Activated T-helper 1 cell treated with anti-CD3 and anti-CD28 coated beads, Interleukin-2, amount 50 U/mL, for 16 hours (primary cell): ENCODE measurements at places on chromosomes 7 and 10.

DNA sequence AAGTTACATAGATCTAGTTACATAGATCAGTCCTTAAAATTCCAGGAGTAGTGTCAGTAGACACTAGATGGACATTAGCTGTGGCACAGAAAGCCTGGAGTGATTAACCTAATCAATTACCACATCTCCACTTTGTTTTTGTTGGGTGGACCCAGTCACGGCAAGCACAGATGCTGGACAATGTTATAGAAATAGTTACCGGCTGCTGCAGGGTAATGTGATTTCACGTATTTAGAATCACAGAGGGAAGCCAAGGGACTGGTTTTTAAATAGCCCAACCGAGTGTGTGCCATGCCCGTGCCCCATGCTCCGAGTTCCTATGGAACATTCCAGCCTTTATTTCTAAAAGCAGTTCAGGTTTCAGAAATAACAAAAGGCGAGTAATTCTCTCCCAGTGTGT lies 2.8 kb downstream of the LGI1 start:
- no peak for DNase-seq

DNA sequence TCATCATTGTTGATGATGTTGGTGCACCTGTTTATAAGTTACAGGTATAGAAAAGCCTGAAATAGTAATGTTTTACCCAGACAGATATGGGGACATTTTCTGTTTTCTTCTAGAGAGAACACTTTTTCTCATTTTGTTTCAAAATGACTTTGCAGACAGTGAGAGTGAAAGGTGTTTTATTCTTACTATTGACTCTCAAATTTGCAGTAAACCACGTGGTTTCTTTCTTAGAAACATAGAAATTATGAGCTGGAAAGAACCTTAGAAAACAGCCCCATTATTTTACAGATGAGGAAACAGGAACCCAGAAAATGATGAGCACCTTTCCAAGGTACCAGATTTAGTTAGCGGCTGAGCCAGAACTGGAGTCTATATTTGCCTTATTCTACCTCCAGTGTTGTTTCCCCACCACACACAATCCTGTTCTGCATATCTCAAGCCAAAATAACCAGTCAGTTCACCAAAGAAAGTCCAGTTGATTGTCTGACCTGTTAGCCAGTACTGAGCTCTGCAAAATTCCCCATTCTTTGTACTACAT lies 138.9 kb upstream of the AHR start:
- DNase-seq, result no peak

DNA sequence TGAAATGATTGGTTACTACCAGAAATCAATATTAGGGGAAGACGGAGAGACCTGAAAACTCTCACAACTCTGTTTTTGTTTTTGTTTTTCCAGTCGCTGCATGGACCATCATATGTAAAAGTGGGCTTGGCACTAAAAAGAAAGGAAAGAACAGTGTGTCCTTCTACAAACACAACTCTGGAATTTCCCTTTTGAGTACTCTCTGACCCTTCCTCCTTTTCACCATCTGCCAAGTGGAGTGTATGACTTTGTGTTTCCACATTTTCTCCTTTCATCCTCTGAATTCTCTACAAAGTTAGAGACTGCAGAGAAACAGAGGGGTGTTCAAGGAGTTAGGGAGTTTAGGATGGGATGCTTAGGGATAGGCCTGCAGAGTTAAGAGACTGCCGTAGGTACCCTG lies 92.0 kb downstream of the MDFIC start:
- no peak for DNase-seq

GRCh38 chr7:115782696-115783490 lies 247.7 kb downstream of the TFEC start:
- no peak for DNase-seq

DNA sequence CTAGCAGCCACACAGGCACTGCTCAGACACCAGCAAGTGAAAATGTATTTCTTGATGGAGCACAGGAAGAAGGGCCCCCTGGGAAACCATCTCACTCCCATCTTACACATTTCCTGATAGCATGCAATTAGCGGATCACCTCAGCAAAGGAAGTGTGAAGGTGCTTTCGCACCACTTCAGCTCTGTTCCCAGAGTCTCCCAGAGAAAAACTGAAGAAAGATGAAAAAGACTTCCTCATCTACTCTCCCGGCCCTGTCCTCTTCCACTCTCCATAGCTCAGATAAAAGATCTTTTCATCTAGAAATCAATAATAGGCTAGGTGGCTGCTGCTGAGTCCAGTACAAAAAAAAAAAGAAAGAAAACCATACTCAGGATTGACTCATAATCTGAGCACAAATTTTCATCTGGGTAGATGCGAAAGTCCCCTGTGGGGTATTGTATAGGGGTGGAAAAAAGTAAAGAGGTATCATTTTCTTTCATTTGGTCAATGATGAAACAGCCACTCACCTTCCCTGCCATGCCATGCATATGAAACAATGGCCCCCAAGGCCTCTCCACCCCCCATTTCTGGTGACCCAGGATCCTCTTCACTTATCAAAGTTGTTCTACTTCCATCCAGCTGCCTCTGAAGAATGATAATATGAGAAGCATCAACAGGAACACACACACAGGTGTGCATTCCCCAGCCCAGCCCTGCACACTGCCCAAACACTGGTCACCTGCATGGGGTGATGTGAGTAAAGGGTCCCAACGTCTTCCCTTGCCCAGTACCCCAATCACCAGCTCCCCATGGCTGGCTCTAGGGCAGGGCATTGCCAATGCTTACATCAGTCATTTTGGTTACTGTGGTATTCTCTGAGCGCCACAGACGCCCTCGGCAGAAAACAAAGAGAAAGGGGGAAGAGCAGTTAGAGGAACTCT lies 48.8 kb upstream of the DGKI start:
- no peak for DNase-seq

- DNase-seq, result no peak
Measured at GRCh38 chr7:77674878-77675277, 21.4 kb upstream of the RSBN1L start.

DNA sequence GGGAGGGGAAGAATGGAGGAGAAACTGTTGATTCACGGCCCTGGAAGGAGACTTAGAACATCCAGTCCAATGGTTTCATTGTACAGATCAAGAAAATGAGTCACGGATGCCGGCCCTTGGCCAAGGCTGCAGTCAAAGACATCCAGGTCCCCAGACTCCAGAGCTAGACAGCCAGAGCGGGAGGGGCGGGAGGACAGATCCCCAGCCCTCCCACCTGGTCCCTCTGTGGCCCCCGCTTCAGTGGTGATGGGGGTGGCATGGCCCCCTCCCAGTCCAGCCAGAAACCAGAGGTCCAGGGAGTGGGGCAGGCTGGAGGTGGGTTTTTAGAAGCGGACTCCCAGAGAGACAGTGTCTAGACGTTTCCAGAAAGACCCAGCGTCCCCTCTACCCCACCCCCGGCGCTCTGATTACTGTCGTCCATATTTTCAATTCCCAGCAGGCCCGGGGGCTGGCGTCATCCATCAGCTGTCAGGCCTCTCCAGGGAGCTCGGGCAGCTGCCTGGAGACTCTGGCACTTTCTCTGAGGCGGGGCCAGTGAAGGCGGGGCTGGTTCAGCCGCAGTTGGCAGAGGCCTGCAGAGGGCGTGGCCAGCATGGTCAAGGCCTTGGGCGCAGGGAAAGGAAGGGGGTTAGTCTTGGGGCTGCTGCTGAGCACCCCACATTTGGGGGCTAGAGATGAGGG lies 8.0 kb upstream of the HSPB1 start:
- DNase-seq, result no peak

- DNase-seq, result peak; percentile 68
Measured at GRCh38 chr7:151795168-151795811, 81.6 kb downstream of the PRKAG2 start.

GRCh38 chr7:23205909-23206767 lies 24.3 kb downstream of the NUP42 start:
- DNase-seq, result no peak

DNA sequence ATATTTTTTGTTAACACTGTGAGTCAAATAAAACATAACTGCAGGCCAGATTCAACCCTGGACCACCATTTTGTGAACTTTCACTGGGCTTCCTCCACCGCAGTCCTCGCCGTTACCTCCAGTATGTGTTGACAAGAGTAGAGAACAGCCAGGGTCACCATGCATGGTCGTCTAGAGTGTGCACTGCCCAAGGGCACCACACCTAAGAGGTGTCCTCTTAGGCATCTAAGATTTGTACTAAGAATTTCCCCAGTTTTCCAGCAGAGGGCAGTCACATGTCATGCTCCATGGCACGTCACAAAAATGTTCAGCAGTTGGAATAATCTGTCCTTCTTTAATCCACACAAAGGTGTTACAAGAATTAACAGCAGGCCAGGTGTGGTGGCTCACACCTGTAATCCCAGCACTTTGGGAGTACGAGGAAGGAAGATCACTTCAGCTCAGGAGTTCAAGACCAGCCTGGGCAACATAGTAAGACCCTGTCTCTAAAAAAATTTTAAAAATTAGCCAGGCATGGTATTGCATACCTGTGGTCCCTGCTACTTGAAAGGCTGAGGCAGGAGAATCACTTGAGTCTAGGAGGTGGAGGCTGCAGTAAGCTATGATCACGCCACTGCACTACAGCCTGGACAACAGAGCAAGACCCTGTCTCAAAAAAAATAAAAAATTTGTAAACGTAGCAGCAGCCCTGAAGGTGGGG lies 71.2 kb upstream of the FOXK1 start:
- DNase-seq, result peak; percentile 3

GRCh38 chr10:99551616-99552015 lies 18.9 kb downstream of the NKX2-3 start:
- no peak for DNase-seq

- DNase-seq, result no peak
Measured at GRCh38 chr7:5708271-5708670, 73.2 kb downstream of the RNF216 start.

GRCh38 chr7:100166970-100167911 lies 1.2 kb downstream of the GAL3ST4 start:
- no peak for DNase-seq

- no peak for DNase-seq
Measured at GRCh38 chr10:33132626-33133025, 174.6 kb upstream of the ITGB1 start.

DNA sequence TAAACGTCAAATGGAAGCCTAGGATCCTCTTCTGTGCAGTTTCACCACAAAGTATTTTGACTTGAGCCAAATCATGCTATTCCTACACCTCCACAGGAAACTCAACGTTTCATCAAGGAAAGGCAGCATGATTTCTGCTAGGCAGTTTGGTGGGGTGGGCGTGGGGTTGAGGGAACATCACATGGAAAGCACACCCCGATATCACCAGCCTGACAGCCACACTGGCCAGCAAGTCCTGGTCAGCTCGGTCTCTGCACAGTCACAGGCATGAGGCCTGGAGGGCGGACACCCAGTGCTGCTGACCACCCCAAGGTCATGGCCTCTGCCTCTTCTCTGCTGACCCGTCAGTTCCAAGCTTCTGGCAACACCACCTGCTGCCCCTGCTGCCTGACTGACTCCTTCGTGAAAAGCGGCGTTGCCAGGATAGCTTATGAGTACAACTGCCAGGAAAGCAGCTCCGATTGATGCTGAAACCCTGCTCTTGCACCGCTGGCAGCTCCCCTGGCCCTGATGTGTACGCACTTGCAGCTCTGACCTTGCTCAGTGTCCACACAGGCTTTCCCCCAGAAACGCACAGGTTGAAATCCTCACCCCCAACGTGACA lies 171.5 kb downstream of the DIP2C start:
- no peak for DNase-seq

DNA sequence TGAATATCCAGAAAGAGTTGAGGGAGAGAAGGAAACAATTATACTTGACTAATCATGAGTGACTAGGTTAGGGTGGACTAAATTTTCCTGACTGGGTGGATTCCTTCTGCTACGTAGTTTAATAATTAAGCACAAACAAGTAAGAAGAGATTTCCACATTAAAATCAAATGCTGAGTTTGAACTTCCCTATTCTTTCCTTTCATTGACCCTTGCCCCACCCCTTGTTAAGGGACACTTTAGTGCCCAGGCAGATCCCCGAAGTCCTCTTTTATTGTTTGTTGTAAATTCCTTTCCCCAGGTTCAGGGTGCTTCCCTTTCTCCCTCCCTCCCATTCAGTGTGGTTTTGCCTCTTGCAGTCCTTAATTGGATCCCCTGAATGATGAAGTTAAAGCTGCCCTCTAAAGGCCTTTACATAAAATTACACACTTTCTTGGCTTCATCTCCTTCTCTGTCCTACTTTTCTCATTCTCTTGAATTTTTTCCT lies 8.8 kb upstream of the SPAM1 start:
- DNase-seq, result no peak

DNA sequence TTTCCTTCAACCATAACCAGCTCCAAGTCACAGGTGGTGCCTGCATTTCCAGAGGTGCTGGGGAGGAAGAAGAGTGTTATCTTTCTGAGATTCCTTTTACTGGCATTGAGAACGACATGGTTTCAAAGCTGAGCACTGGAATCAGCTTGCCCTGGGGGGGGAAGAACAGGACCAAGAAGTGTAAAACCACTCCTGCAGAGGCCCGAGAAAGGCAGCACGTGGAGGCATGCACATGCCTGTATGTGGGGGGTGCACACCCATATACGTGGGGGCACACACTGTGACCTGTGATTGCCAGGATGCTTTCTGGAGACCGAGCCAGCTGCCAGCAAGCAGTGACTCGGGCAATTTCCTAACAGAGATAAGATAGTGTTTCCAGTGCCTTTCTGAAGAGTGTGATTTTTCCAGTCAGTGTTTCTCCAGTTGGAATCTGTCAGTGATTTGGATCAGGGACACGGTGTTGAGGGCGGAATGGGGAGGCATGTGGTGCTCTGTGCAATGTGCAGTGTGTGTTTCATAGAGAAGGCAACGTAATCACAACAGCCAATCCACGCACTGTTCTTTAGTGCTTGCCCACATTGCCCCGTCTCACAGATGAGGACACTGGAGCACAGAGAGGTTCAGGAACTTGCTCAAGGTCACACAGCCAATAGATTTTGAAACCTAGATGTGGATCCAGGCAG lies 4.2 kb downstream of the LRRC27 start:
- no peak for DNase-seq

DNA sequence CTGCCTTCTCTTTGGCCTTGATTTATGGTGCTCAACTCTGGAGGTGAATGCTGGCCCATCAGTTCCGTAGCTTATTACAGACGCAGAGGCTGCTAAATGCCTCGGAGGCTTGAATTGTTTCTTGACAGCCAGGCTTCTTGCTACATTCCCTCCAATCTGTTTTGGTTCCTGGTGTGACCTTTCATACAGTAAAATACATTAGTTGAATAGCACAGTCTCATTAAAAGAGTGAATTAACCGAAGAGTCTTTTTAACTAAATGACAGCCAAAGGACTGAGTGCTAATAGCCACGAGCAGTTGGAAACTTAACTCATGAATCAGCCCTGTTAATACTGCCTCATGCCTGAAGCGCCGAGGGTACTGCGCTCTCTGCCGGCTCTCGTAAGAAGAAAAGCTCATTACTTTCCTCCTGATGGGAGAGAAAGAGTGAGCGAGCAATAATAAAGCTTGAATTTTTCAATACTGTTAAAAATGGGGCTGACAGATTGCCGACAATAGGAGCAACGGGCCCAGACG lies 236.4 kb upstream of the GPR26 start:
- no peak for DNase-seq

DNA sequence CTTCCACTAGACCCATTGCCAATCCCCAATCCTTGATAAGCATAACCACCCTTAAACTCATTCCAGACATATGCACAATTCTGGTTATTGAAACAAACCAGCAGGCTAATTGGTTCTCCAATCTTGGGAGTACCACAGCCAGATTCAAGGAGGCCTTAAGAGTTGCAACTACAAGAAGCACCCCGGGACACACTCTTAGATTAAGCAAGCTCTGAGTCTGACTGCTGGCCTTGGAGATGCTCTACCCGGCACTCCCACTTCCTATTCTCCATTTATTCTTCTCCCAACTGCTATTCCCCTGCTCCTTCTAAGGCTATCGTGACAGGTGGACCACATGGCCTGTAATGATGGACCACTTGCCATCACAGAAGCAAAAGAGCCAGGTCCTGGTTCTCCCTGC lies 40.3 kb downstream of the CYTH3 start:
- DNase-seq, result no peak
